Dermis blood vessel endothelial cell (primary cell): ENCODE measurements at places on chromosomes 3 and 15. TPM values are rescaled to one million over a fixed set of nuclear protein-coding genes. Genes with fewer than 3 reads are reported as not detected.

KBTBD12 gene
- total RNA-seq: under 0.01 TPM in 1 of 2 replicates, not detected in the other

C3orf49 gene
- total RNA-seq: not detected in 2 replicates

DPPA2 gene
- total RNA-seq: not detected in 2 replicates

GOLGA6L26 gene
- total RNA-seq: not detected in 2 replicates

GASK1A gene
- 0.09 TPM in 1 of 2 replicates, not detected in the other for total RNA-seq

PRKAR2A gene
- 35.6 and 50.8 TPM in 2 replicates for total RNA-seq
